CD4-positive, alpha-beta T cell treated with Interleukin-2 at 100 ng/mL for 4 hours (primary cell): ENCODE measurements at places on chromosomes 2 and 18.

GRCh38 chr18:21105936-21106335, 5.7 kb downstream of the ROCK1 start:
- DNase-seq = no peak

GRCh38 chr2:12363138-12363537, 353.6 kb upstream of the TRIB2 start:
- no peak for DNase-seq

DNA sequence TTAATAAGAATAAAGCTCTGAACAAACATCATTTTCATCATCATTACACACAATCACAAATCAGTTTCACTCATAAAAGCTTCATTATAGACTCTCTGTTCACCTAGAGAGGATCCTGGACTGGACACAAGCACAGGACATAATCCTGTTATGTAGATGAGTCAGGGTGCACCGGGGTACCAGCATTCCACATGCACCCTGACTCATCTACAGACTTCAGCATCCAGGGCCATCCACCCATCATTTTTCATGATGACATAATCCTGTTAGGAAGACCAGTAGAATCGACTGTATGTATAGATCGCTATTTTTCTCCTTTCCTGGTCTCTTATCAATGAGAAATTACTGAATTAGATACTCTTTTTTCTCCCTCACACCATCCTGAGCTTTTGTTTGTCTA, 73.7 kb upstream of the PIK3C3 start:
- no peak for DNase-seq

DNA sequence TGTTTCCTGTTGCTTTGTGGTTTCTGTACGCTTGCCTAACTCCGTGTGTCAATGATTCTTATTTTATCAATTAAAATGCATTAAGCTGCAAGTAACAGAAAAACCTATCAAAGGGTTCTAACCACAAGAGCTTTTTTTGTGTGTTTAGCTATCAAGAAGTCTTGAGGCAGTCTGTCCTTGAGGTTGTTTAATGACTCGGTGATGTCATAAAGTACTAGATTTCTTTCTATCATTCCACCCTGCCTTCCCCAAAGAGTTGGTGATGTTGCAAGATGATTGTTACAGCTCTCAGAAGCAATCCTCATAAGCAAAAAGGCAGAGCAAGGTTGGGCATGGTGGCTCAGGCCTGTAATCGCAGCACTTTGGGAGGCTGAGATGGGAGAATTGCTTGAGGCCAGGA, 51.9 kb upstream of the SPTBN1 start:
- DNase-seq = no peak

- no peak for DNase-seq
These were observed 126.3 kb downstream of the FAM168B start for GRCh38 chr2:130966775-130967490.

GRCh38 chr18:47311585-47311984, 60.1 kb upstream of the SKOR2 start:
- DNase-seq = no peak

DNA sequence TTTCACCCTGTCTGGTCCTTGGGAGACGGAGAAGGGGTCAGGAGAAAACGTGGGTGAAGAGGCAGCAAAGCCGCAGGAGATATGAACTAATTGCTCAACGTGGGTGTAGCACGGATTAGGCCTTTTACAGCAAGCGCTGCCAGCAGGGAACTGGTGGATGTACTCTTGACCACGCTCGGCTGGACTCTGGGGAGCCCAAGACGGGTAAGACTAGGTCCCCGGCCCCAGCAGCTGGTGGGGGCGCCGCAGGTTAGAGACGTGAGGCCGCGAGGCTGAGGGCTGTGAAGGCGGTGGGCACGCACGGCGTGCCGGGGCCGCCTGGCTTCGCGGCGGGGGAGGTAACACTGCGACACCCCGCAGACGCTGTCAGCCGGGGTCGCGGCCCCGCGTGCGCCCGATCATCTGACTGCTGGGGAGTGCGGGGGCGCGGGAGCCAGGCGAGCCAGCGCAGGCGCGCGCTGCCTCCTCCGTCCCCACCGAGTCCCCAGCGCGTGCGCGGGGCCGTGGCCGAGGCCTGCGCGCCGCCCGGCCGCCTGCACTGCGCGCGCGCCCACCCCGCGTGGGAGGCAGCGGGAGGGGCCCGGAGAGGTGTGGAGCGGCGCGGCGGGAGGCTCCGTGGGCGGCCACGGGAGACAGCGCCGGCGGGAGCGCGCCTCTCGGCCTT, at the start of gene CLIP4:
TSS of gene CLIP4 (plus strand) at position 470 of the 664 bp plus-strand sequence. CDS start 5,974 bp downstream, outside the sequence.
- DNase-seq = peak; percentile 60

DNA sequence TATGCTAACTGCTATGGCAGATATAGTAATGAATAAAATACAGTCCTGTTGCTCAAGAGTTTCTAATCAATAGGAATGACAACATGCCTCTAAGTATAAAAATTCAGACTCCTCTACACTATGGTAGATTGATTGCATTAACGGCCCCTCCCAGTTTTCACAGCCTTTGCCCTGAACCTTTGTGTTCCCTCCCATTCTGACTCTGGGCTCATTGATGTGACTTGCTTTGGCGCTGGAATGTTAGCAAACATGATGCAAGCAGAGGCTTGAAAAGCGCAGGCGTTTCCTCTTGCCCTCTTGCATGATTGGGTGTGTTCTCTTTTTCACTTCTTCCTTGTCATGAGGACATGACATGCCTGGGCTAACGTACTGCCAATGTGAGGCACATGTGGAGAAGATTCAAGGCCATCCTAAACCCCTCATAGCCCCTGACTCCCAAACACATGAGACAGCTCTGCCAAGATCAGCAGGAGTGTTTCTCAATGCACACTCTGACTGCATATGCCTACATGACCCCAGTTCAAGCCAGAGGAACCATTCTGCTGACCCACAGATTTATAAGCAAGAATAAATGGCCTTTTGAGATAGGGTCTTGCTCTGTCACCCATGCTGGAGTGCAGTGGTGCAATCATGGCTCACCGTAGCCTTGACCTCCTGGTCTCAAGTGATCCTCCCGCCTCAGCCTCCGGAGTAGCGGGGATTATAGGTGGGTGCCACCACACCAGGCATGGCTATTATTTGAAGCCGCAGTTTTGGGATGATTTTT, 49.7 kb upstream of the CD28 start:
- no peak for DNase-seq

DNA sequence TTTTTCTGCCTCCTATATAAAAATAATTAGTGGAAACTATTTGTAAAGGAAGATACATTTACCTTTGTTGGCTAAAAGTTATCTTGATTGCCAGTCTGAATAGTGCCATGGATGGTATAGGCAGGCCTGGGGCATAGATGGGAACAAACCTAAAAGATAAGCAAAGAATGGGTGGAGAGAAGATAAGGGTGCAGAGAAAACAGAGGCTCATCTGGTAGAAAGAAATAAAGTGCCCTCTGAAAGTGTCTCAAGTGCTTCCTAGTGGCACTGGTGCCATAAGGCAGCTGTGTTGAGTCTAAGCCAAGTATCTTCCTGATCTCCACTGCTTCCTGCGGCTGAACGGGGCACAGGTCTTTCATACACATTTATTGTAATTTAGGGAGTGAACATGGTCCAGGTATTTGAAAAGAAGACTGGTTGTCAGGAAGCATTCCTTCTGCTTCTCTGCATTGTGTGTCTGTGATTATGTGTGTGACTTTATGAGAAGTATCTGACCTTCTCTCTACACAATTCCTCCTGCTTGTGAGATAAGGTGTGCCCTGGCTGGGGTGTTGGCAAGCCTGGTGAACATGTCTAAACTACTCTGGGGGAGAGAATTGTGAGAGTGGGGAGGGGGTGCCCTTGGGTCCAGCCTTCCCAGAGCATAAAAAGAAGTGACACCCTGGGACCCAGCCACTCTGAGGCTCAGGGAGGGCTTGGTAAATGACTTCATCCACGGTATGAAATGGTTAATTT, 280.5 kb downstream of the CAMKMT start:
- DNase-seq = no peak

DNA sequence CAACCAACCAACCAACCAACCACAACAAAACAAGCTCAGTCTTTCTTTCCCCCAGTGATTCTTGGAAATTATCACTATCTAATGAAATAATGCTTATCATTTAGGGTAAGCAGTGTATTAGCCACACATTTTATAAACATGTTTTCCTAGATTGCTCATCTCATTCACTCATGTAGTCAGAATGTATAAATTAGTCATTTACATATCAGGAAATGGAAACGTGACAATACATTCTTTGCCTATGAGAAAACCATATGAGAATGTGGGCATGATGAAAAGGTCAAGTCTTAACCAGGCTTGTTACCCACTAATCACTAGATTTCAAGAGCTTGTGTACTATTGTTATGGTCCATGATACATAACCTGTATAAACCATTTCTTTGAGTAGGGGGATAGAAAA, 1583.4 kb upstream of the PIK3C3 start:
- DNase-seq = no peak

- no peak for DNase-seq
These were observed 341.7 kb upstream of the ZNF804A start for GRCh38 chr2:184256611-184257010.

- no peak for DNase-seq
These were observed 71.8 kb upstream of the ATL2 start for GRCh38 chr2:38448692-38449410.

GRCh38 chr2:162370931-162371330, 27.0 kb downstream of the GCA start:
- no peak for DNase-seq

DNA sequence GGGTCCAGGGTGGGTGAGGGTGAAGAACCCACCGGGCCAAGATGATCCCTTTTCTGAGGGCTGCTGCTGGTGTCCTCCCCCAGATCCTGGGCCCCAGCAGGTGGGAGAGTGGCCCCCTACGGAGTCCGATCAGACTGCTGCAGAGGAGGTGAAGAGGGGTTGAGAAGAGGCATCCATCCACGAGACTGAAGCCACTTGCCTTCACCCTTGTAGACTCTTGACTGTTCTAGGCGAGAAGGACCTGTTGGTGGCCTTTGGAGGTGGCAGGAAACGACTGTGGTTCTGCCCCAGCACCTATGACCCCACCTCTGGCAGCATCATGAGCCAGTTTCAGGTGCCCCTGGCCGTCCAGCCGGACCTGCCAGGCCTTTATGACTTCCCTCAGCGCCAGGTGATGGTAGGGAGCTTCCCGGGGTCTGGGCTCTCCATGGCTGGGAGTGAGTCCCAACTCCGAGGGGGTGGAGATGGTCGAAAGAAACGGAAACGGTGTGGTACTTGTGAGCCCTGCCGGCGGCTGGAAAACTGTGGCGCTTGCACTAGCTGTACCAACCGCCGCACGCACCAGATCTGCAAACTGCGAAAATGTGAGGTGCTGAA, 1.5 kb downstream of the TET3 start:
- peak; percentile 20 for DNase-seq

DNA sequence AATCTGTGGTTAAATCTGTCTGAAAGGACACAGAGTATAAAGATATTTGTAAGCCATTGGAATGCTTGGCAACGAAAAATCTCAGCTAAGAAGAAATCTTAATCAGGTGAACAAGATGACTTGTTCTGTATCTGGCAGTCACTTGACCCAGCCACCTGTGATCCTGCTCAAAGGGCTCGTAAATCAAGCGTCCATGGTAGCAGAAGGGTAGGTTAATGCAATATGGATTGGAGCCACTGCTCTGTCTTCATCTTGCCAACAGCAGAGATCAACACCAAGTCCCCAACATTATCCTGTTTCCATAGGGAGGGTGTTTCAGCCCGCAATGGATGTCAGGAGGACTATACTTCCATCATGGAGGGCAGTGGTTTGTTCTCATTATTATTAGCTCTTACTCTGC, 378.4 kb downstream of the CDH7 start:
- DNase-seq = no peak

DNA sequence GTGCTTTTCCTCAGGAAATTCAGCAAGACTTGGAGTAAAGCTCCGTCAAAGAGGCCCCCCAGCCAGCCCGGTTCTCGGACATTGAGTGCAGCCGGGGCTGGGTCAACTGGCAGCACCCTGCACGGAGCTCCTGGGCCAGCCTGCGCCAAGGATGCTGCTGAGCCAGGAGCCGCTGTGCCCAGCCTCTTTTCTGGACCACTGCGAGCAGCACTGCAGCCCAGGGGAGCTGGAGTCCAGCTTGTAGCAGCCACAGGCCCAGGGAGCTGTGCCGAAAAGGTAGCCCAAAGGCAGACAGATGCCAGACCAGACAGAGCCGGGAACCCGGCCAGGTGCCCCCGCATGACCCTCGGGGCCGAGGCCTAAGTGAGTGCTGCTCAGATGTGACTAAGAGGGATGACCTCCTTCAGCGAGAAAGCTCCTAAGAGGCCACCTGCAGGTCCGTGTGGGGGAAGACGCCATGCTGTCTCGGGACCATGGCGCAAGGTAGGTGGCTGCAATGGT, 7.3 kb downstream of the CLHC1 start:
- DNase-seq = no peak

GRCh38 chr2:234977228-234977679, 25.4 kb downstream of the SH3BP4 start:
- no peak for DNase-seq
